MG63 (cell line): ENCODE measurements at places on chromosomes 3 and 15. TPM values are rescaled to one million over a fixed set of nuclear protein-coding genes. Genes with fewer than 3 reads are reported as not detected.
A peak's percentile ranks its signal among the peaks of the same experiment; 100 is the strongest.

- no peak for DNase-seq
Measured at GRCh38 chr3:160040181-160040580, 51.5 kb downstream of the IL12A start.

- no peak for DNase-seq
Measured at GRCh38 chr3:13927295-13927694, 47.4 kb upstream of the WNT7A start.

GRCh38 chr15:40439461-40439959 is 1.2 kb upstream of the BAHD1 start:
- no peak for DNase-seq

GRCh38 chr3:151085889-151086483 is 522 bp downstream of the MED12L start:
- DNase-seq = peak; percentile 21

DNA sequence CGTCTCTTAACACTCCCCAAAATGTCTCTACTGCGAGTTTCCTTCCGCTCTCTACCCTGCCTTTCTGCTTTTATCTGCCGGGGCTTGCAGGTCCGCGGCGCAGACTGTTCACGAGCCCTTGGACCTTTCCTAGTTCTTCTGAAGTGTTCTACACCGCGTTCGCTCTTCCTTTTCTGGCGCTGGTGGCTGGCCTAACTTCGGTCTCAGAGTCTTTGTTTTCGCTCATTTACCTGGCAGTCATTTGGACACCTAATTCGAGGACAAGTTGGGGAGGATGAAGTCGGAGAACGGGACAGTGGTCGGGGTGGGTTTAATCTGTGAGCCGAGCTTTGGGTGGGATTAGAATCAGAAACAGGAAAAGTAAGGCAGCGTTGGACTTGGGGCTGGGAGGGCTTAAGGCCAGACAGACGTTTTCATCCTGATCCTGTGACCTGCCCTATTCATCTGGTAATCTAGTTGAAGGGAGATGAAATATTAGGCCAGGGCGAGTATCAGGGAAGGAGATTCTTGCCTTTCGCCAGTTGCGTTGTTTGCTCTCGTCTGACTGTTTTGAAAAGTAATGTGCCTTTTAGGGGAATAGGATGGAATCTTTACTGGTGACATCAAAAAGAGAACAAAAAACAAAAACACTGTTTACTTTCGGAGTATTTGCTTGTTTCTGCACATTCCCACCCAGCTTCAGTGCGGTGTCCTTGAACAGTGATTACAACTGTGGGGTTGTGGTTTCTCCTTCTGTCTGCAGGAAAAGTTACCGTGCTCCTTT is 1.8 kb downstream of the DIPK2A start:
- DNase-seq = peak; percentile 70

GRCh38 chr3:16795581-16795980 is 89.2 kb upstream of the PLCL2 start:
- DNase-seq = no peak

DNA sequence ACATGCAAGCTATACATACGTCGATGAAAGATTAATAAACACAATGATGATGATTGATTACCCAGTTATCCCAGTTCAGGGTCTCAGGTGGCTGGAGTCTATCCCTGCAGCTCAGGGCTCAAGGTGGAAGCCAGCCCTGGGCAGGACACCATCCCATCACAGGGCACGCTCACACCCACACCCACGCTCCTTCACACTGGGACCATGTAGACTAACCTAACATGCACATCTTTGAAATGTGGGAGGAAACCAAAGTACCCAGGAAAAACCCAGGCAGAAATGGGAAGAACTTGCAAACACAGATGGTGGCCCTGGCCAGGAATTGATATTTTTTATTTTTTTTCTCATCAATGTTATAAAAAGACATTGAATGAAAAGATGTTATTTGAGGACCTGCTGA is 151.4 kb upstream of the MCTP2 start:
- no peak for DNase-seq

DNA sequence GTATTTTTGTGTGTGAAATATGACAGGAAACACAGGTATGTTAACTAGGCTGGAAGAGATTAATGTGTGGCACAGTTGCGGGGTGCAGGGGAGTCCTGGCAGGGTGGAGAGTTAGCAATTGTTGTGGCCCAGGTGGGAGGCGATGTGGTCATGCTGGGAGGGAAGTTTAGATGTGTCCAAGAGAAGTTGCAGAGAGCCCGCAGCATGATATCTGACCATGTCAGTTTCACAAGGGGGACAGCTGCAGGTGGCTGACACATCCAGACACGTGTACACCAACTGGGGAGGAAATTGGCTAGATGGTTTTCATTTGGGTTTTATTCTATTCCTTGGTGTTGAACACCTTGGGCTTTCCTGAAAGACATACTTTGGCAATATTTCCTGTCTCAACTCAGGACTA is 172.8 kb upstream of the RGMA start:
- no peak for DNase-seq

- no peak for DNase-seq
Measured at GRCh38 chr3:67515778-67516177, 138.6 kb downstream of the SUCLG2 start.

- DNase-seq = no peak
Measured at GRCh38 chr3:17091910-17092582, 207.3 kb downstream of the PLCL2 start.

DNA sequence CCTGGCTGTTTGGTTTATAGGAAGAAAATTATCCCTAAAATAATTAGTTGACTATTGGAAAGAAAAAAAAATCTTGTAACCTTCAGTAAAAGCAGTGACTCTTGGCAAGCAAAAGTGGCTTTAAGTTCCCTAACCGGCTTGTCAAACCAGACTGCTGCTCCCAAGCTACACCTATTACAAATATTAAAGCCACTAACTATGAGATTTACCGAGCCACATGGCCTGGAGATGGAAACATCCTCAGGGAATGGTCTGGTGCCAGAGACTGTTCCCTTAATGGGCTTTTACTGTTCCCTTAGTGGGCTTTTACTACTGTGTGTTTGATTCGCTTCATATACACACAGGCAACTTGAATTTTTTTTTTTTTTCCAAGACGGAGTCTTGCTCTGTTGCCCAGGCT is 35.9 kb upstream of the ZNF774 start:
- DNase-seq = no peak

DNA sequence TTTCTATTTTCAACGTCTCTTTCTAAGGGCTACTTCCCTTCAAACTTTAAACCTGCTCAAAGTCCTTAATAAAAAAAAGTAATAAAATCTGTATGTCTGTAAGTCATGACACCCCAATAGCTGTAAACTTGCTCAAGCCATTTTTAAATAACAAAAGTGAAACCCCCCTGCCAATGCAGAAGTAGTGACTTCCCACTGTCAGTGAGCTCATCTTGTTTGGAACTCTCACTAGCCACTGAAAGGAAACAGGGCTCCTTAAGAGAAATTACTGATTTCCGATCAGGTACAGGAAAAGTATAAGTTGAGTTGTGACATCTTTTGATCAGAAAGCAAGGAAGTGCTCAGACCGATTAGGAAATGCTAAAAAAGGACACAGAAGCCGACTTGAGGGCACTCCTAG is 27.6 kb upstream of the GPR171 start:
- no peak for DNase-seq

- no peak for DNase-seq
Measured at GRCh38 chr3:51773529-51774056, 5.4 kb downstream of the IQCF6 start.

DNA sequence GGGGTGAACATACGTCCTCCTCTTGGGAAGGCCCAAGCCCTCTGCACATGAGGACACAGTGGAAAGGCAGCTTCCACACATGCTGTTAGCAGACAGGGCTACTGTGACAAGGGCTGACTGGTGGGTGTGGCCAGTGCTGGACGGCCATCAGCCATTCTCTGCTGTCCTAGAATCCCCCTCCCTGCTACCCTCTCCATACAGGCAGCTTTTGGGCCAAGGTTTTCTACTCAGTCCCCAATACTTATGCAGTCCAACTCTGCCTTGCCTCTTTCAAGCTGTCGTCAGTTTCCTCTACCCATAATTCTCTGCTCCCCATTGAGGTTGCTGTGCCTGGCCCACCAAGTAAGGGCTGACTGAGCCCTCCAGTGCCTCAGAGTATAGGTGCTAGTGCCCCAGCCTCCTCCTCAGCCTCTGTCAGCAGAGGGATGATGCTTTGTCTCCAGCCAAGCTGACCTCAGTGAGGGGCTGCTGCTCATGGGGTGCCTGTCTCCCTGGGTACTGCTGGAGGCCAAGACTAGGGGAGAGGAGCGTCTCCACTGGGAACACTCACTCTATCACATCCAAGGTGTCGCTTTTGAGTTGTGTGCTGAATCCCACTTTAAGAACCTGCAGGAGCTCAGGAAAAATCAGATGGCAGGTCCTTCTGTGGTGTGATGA is 2.8 kb downstream of the LOXL1 start:
- DNase-seq = peak; percentile 45

- DNase-seq = no peak
Measured at GRCh38 chr15:58040150-58040549, 25.4 kb downstream of the ALDH1A2 start.

Gene SNX4
- total RNA-seq = 16.2 and 44.6 TPM in 2 replicates

Gene STAC
- 5.6 and 5.7 TPM in 2 replicates for total RNA-seq

Gene EIF2A
- 208 and 305 TPM in 2 replicates for total RNA-seq

Gene TMC3
- not detected in 2 replicates for total RNA-seq
